ENCODE measurements at places on chromosomes 13 and 19. TPM values are rescaled to one million over a fixed set of nuclear protein-coding genes. Genes with fewer than 3 reads are reported as not detected.

- no peak for DNase-seq
Observed at GRCh38 chr13:90968166-90968904, 379.2 kb upstream of the MIR17HG start.

DNA sequence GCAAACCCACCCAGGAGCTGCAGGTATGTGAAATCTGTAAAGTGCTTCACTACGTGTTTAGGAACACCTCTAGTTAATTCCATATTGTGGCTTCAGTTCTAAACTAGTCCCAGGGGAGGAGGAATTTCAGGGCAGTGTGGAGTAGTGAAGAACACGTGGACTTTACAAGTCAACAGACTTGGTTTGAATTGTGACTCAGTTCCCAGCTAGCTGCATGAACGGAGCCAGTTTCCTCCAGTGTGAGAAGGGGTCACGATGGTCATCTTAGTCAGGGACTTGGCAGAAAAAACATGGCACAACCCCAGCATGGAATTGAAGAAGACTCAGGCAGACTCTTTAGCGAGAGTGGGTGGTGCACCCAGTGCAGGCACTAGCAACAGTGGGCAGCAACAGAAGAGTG lies 175.7 kb upstream of the UBL3 start:
- DNase-seq, result no peak

- no peak for DNase-seq
Observed at GRCh38 chr19:10718205-10719196, 622 bp downstream of the DNM2 start.

DNA sequence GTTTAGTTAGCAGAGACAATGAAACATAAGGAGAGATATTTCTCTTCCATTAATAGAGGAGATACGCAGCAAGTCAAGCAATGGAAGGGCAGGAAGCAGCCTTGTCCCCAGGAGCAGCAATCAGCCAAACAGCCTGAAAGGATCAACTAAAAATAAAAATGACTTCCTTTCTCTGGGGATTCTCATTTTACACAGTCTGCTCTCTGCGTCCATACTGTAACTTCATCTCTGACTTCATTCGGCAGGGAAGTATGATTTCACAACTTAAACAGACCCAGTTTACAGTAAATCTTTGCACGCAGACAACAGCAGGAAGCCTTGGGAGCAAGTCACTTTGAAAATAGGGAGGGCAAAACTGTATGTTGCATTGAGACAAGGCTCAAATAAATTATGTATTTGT lies 826.7 kb downstream of the DIAPH3 start:
- DNase-seq, result no peak

The SIGLEC9 gene
- 7.4 TPM for total RNA-seq

The LENG9 gene
- total RNA-seq, result 4.9 TPM

The TEX26 gene
- total RNA-seq, result not detected

The ZNF541 gene
- 0.20 TPM for total RNA-seq

All from right atrium auricular region (tissue), 2 donors.